ENCODE measurements at places on chromosomes 5 and 9.

GRCh38 chr9:4866239-4866969, 73.7 kb downstream of the RCL1 start:
- no peak for DNase-seq

DNA sequence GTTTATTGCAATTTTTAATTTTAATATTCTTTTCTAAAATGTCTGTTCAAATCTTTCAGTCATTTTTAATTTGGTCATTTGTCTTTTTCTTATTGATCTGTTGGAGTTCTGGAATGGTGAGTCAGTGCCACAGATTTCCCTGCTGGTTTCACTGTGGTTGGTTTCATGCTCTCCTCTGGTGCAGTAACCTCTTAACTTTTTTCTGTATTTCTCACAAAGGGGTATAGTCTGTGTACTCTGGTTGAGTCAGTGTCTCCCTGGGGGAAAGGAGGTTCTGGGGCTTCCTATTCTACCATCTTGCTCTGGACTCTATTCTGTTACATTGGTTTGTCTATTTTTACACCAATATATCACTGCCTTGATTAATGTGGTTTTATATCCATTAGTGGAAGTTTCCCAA, 178.8 kb downstream of the CSNK1G3 start:
- no peak for DNase-seq

DNA sequence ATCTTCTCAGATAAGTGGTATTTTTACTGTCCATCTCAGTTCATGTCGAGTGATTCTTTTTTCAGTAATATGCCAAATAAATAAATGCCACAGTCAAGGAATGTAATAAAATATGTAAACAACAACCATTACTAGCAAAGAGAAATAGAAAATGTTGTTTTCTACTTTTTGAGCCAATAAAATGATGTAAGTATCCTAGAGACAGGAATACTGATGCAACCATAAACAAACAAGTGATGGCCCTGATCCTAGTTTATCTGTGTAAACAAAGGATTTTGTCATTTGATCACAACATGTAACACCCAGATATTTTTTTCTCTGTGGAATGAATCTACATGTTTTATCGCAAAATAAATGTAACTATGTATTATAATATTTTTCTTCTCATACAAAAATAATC, 1852.8 kb downstream of the EFNA5 start:
- no peak for DNase-seq

GRCh38 chr9:98786750-98787510, 9.4 kb downstream of the ANKS6 start:
- DNase-seq: no peak

- DNase-seq: no peak
These were observed 3.7 kb upstream of the SLC6A7 start for GRCh38 chr5:150186137-150186536.

DNA sequence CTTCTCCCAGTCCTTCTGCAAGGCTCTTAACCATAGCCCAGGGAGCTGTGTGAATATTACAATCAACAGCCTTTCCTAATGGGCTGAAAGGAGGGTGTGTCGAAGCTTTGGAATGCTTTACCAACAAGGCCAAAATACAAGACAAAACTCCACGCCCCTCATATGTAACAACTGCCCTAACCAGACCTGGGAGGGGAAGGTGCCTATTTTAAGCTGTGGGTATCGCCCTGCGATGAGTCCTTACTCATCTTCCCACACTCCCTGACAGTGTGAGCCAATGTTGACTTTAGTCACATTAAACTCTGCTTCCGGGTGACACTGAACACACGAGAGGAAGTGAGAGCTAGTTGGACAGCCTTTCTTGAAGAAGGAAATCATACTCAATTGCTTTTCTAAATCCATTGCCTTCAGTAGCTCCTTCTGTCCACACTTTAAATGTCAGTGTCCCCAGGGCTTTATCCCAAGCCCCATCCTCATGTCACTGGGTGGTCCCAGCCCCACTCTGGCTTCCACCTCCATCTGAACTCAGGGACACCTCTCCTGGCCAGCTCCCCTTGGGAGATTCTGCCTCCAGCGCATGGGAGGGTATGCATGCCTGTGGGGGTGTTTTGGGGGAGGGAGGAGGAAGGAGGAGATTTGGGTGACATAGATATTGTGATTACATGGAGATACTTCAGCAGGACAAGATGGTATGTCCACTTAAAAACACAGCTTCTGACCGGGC, 6.5 kb upstream of the TBC1D9B start:
- DNase-seq: no peak

DNA sequence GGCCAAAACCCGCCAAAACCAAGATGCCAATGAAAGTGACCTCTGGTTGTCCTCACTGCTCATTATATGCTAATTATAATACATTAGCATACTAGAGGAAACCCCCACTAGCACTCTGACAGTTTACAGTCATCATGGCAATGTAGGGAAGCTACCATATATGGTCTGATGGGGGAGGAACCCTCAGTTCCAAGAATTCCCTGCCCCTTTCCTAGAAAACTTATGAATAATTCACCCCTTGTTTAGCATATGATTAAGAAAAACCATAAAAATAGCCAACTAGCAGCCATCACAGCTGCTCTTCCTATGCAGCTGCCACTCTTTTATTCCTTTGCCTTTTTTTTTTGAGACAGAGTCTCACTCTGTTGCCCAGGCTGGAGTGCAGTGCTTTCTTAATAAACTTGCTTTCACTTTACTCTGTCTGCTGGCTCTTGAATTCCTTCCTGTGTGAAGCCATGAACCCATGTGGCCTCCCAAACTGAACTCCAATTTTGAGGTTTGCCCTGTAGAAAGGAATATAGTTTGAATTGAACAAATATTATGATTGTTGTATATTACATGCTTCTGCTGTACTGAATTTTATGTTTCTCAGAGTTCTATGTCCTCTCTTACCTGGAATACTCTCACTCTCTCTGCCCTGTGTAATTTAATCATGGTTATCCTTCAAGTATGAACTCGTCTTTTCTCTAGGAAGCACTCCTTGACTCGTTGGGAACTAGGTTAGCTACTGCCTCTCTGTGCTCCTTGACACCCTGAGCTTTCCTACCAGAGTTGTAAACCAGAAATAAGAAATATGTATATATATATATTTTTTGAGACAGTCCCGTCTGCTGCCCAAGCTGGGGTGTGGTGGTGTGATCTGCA, 59.8 kb downstream of the KIAA1958 start:
- DNase-seq: no peak

DNA sequence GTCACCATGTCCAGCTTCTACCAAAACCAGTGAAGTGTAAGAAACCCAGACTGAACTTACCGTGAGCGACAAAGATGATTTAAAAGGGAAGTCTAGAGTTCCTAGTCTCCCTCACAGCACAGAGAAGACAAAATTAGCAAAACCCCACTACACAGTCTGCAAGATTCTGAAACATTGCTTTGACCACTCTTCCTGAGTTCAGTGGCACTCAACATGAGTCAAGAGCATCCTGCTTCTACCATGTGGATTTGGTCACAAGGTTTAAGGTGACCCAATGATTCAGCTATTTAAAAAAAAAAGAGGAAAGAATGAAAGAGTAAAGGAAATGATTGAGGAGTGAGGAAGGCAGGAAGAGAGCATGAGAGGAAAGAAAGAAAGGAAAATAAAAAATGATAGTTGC, 19.8 kb downstream of the IL7R start:
- no peak for DNase-seq

DNA sequence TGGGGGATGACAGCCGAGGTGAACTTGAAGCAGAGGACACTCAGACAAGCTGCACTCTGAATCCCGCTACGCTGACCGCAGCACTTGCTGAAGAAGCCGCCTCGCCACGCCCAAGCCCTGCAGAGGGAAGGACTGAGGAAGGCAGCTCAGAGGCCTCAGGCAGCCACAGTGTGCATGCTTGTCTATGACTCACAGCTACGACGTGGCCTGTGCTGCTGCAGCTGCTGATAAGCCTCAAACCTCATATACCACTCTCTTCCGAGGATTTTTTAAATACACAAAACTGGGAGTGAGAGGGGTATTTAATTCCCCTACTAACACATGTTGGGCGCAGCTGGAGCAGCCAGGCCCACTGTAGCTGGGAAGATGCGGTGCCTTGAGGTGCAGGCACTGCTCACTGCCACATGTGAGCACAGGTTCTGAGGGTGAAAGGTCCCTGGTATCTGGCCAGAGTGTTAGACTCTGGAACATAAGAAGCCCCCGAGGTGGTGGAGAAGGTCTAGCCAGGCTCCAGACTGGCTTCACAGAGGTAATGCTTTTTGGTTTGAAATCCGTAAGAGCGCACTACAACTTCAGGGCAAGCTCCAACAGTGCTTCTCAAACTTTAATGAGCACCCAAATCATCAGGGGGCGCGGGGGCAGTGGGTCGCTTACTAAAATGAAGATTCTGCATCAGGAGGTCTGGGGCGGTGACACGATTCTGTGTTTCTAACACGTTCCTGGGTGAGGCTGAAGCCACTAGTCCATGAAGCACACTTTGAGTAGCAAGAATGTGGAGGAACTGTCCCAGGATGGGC, 196.8 kb downstream of the AUH start:
- DNase-seq: peak; percentile 53

DNA sequence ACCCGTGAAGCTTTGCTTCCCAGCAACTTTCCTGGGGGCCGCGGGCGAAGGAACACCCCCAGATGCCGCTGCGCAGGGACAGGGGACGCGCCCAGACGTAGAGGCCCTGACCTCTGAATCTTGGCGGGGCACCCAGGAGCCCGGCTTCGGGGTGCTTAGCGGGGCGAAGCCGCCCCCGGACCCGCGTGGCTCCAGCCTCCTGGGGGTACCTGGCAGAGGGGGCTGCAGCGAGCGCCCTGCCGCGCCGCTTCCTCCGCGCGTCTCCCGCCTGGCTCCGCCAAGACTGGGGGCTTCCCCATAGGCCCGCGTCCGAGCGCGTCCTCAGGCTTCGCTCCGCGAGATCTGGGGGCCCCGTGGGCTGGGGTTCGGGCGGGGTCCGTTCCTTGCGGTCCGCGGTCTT, 23.0 kb upstream of the ZNF782 start:
- no peak for DNase-seq

- DNase-seq: no peak
These were observed 47.8 kb downstream of the RAPGEF1 start for GRCh38 chr9:131691969-131692611.

DNA sequence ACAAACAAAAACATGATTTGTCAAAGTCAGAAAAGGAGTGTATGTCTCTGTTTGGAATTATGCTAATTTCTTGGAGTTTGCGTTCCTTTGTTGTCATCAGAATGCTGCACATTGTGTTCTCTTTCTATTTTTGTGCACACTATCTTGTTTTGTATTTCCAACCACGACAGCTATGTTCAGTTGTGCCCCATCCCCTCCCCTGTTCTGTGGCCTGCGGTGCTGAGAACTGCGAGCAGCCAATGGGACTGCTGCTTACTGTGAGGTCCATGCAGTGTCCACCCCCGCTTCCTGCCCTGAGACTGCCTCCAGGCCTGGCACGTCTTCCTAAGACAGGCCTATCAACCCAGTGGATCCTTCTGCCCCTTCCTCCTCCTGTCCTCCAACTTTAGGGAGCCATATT, 76.8 kb downstream of the PALM2AKAP2 start:
- no peak for DNase-seq

DNA sequence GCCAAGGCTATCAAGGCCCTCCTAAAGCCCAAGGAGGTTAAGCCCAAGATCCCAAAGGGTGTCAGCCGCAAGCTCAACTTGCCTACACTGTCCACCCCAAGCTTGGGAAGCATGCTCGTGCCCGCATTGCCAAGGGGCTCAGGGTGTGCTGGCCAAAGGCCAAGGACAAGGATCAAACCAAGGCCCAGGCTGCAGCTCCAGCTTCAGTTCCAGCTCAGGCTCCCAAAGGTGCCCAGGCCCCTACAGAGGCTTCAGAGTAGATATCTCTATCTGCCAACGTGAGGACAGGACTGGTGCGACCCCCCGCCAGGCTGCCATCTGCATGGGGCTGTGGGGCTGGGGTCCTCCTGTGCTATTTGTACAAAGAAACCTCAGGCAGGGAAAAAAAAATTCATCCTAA, 3.3 kb downstream of the HOMER1 start:
- no peak for DNase-seq

- peak; percentile 20 for DNase-seq
These were observed 29.4 kb downstream of the RHOBTB3 start for GRCh38 chr5:95760273-95761191.

GRCh38 chr9:126009047-126009446, 261.9 kb downstream of the PBX3 start:
- no peak for DNase-seq

DNA sequence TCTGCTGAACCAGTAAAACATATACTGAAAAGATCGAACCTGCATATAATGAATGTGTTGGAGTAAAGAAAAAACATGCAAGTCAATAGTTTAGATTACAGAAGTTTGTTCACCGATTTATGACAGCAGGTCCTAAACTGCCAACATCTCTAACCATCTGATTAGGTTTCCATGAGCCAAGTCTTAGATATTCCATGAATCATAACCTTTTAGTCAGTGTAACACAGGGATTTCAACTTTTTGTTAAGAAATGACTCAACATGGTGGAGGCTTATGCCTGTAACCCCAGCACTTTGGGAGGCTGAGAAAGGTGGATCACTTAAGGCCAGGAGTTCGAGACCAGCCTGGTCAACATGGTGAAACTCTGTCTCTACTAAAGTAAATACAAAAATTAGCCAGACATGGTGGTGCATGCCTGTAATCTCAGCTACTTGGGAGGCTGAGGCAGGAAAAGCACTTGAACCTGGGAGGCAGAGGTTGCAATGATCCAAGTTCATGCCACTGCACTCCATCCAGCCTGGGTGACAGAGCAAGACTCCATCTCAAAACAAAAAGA, 38.7 kb downstream of the APC start:
- no peak for DNase-seq

DNA sequence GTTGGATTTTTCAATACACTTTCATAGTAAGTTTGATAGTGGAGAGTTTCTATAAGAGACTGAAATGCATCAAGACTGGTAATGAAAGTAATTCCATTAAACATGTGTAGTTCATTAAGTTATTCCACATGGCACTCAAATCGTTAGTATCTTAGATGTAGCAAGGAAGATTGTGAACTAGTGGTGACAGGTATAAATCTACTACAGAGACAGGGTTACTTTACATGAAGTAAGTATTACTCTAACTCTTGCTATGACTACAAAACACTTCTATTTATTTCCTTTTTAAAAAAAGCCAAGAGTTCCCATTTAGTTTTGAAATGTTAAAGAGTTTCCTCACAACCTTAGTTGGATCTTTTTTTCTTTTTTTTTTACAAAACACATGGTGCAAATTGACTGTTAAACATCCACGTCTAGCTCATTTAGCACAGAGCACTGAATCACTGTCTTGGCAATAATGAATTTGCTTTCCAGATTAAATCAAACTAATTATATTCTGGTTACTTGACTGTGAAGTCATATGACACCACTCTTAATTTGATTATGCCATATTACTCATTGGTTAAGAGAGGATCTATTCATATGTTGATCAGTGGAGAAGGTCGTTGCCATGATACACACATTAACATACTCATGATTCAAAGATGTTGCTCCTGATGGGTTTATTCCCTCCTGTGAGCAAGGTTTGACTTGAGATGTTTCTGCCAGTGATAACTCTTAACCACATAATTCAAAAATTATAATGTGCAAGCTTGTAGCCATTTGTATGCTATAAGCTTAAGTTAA, 644.8 kb downstream of the EFNA5 start:
- no peak for DNase-seq

Measured in GF-D8 (cell line).